ENCODE measurements at places on chromosomes 12 and 14.

GRCh38 chr12:120972870-120973543, 5.3 kb upstream of the HNF1A start:
- no peak for DNase-seq

GRCh38 chr12:91852634-91853033, 293.0 kb downstream of the BTG1 start:
- no peak for DNase-seq

DNA sequence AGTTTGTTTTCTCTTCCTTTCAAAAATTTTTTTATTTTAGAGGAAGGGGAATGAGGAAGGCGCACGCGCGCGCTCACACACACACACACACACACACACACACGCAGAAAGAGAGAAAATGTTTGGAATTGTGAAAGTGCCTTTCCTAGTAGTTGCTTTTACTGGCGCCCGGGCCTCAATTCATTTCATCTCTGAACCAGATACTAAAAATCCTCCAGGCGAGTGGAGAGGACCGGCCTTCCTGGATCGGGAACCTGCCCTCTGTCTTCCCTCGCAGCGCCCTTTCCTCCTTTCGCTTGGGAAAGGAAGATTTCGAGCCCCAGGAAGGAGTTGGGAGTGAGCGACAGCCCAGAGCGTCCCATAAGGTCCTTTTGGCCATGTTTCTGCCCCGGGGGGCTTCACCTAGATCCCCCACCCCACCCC, 7.8 kb upstream of the TBX3 start:
- no peak for DNase-seq

- no peak for DNase-seq
These were observed 22.9 kb downstream of the EGLN3 start for GRCh38 chr14:33927944-33928343.

DNA sequence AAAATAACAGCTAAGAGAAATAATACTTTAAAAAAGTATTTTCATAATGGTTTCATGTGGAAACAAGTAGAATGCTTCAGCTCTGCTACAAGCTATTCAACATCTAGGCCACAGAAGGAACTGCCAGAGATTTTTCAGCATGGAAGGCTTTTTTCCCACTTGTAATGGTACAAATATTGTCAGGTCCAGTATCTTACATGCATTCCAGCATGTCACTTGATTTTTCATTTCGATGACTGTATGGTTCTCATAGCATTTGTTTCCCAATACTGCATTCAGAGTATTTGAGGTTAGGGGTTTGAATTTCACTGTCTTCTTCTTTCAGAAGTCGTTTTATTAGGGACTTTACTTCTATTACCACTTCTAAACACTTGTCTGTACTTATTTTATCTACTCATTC, 1701.5 kb upstream of the FLRT2 start:
- DNase-seq: no peak

- no peak for DNase-seq
These were observed 2.3 kb downstream of the VWF start for GRCh38 chr12:6122201-6122600.

GRCh38 chr12:46389031-46389616, 16.6 kb upstream of the SLC38A2 start:
- no peak for DNase-seq

GRCh38 chr12:114168061-114168460, 201.9 kb upstream of the RBM19 start:
- no peak for DNase-seq

- peak; percentile 81 for DNase-seq
These were observed 21.4 kb upstream of the VSX2 start for GRCh38 chr14:74217672-74218448.

DNA sequence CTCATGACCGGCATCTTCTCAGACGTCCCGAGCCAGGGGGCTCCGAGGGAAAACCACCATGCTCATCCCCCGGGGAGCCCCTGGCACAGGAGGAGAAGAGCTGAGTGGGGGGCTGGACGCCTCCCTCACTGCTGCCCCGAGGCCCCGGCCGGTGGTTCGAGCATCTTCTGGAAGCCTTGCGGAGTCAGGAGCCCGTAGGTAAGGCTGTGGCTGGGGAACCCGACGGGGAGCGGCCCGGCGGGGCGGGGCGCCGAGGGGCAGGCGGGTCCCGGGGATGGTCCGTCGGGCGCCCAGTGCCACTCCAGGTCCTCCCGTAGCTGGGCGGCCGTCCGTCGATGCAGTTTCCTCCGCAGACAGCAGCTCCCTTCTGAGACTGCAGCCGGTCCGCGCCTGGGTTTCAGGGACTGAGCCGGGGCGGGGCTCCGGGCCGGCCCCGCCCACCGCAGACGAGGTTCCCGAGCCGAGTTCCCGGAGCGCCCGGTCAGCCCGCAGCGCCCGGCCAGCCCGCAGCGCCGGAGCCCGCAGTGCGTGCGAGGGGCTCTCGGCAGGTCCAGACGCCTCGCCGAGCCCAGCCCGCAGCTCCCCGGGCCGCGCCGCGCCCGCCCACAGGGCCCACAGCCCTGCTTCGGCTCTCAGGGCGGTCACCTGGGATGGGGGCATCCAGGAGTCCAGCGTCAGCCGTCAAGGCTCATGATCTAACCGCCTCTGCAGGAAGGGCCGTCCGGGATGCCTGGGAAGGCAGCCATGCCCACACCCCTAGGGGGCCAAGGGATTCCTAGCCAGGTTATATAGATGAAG, at the start of gene PGF:
Gene PGF, minus strand, starts transcription at position 369 of the 798 bp plus-strand sequence. Its CDS starts 355 bp downstream, at position 14.
- peak; percentile 14 for DNase-seq

GRCh38 chr12:39779768-39780340, 160.3 kb upstream of the ABCD2 start:
- DNase-seq: no peak

- no peak for DNase-seq
These were observed 25.0 kb upstream of the GSG1 start for GRCh38 chr12:13128291-13128965.

- DNase-seq: no peak
These were observed 4.6 kb upstream of the ALX1 start for GRCh38 chr12:85275374-85275773.

- DNase-seq: no peak
These were observed 2.6 kb downstream of the DNAJC22 start for GRCh38 chr12:49349266-49349665.

DNA sequence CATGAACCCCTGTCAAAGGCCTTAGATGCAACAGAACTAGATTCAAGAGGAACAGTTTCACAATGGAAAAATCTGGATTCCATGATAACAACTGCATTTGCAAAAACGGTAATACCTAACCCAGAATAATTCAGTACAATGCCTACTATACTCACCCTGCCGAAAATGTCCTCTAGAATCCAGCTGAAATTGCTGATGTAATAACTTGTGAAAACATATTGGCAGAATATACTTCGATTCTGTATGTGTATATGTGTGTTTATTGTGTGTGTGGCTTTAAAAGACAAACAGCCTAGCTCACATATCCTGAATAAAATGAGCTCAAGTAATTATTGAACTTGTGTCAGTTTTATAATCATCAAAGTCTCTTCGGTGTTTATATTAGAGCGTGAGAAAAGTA, 46.0 kb downstream of the PHLDA1 start:
- DNase-seq: no peak

DNA sequence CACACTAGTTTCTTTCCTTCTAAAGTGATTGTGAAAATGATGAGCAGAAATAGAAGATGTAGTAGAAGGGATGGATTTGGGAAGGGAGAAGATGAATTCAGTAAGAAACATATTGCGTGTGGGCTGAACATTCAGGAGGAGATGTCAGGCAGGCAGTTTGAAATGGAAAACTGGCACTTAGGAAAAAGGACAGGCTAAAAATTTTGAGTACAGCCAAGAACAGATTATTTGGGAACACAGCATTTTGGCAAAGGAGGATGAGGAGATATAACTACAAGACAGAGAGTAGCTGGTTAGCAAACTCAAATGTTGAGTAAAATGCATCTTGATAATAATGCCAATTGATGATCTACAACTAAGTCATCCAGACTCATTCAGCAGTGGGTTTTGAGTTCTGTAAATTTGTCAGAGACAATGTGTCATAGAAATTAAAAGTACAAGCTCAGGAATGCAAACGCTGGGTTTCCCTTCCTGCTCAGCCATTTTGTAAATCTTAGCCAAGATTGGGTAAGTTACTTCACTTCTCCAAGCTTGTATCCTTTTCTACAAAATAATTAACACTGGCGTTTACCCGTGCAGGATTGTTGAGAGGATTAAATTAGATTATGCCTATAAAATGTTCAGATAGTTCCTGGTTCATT, 255.0 kb downstream of the NAV3 start:
- no peak for DNase-seq

- DNase-seq: no peak
These were observed 22.8 kb upstream of the NXPH4 start for GRCh38 chr12:57193706-57194245.

- no peak for DNase-seq
These were observed 16.2 kb downstream of the SLC2A14 start for GRCh38 chr12:7856516-7856915.

GRCh38 chr12:66241061-66242043, 52.3 kb downstream of the IRAK3 start:
- peak; percentile 7 for DNase-seq

DNA sequence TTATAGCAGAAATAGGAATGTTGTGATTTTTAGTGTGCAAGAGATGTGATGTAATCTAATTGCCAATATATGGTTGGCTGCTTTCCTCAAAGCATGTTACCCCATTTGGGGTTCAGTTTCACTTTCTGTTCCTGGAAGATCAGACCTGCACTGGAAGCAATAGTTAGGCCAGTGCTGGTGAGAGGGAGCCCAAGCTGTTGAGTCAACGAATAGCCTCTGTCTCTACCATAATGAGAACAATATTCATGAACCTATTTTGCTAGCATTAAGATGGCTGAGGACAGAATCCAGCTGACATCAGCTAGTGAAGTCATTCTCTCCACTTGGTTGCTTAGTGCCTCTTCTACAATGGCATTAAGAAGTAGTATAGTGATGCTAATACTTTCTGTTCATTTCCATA, 379.9 kb upstream of the DCN start:
- peak; percentile 24 for DNase-seq

DNA sequence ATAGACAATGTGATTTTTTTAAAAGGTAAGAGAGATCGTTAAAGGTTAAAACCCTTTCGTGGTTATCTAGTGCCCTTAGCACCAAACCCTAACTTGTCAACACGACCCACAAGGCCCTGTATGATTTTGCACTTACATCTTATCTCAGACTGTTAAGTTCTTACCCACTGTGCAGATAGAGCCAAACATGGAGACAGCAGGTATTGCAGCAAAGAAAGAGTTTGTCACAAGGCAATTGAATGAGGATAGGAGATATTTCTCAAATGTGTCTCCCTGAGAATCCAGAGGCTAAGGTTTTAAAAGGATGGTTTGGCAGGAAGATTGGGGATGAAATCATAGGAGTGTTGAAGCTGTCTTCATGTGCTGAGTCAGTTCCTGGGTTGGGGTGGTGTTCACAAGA, 313.4 kb downstream of the AEBP2 start:
- no peak for DNase-seq

GRCh38 chr12:47955059-47955458, 8.3 kb upstream of the TMEM106C start:
- no peak for DNase-seq
